Effector CD4-positive, alpha-beta T cell (primary cell): ENCODE measurements at places on chromosomes 6 and 20.

GRCh38 chr6:113662093-113662665, 195.0 kb upstream of the MARCKS start:
- DNase-seq: no peak

- no peak for DNase-seq
Measured at GRCh38 chr20:44597516-44597915, 15.1 kb downstream of the PKIG start.

- DNase-seq: no peak
Measured at GRCh38 chr6:111381123-111381522, 101.9 kb downstream of the REV3L start.

DNA sequence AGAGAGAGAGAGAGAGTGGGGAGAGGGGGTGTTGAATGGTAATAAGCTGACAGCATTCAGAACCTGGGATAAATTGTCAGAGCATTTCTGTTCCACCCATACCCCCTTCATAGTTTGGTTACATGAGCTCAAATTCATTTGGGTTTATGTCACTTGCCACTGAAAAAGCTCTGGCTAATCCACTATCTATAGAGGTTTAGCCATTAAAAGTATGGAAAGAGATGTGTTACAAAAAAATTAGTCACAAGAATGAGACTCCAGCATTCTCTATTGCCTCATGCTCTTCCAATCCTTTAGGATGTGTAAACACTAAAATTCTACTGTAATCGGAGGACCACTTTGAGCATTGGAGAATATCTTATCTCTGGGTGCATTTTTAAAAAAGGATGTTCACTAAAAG, 297.6 kb upstream of the TCF21 start:
- DNase-seq: no peak
